ENCODE measurements at places on chromosomes 4 and X.

GRCh38 chr4:30656828-30657227 lies 63.3 kb upstream of the PCDH7 start:
- no peak for DNase-seq

DNA sequence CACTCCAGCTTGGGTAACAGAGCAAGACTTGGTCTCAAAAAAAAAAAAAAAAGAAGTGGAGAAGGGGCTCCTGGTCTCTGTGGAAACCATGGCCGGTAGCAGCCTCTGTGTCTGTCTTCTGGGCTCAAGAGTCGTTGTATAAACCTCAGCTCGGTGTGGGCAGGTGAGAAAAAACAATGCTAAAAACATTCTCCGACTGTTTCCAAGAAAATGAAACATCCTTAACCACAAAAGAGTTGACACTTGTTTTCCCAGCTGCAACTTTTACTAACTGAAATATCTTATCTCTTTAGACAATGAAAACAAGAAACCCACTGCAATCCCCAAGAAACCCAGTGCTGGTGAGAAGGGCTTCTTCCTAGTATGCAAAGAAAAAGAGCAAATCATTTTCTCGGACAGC lies 26.2 kb downstream of the CD99 start:
- DNase-seq, result no peak

GRCh38 chrX:21354725-21355124 lies 19.5 kb upstream of the CNKSR2 start:
- DNase-seq, result no peak

GRCh38 chr4:105265689-105266088 lies 119.0 kb downstream of the TET2 start:
- no peak for DNase-seq

- no peak for DNase-seq
Measured at GRCh38 chr4:7984286-7984925, 44.7 kb upstream of the AFAP1 start.

DNA sequence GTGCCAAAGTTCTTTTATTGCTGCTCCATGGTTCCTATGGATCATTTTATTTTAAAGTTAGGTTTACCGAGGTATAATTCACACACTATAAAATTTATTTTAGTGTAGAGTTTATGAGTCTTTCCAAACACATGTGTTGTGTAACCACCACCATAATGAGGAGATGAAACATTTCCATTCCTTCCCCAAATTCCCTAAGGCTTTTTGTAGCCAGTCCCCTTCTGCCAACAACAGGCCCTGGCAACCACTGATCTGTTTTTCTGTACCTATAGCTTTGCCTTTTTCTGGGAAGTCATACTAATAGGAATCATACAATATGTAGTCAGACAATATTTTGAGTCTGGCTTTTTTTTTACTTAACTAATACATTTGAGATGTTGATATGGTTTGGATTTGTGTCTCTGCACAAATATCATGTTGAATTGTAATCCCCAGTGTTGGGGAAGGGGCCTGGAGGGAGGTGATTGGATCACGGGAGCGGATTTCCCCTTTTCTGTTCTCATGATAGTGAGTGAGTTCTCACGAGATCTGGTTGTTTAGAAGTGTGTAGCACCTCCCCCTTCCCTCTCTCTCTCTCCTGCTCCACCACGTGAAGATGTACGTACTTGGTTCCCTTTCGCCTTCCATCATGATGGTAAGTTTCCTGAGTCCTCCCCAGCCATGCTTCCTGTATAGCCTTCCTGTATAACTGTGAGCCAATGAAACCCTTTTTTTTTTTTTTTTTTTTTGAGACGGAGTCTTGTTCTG lies 59.6 kb upstream of the DHX15 start:
- DNase-seq, result no peak

DNA sequence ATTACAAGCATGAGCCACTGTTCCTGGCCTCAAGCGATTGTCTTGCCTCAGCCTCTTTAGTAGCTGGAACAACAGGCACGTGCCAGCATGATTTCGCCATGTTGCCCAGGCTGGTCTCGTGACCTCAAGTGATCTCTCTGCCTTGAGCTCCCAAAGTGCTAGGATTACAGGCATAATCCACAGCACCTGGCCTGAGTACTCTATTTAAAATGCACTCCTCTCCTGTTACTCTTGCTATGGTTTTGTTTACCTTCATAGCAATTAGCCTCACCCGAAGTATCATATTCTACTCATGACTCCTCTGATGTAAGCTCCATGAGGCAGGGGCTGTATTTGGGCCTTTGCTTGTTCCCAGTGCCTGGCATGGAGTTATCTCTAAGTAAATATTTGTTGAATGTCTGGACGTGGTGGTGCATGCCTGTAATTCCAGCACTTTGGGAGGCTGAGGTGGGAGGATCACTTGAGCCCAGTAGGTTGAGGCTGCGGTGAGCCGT lies 92.5 kb upstream of the SLC34A2 start:
- DNase-seq, result no peak

DNA sequence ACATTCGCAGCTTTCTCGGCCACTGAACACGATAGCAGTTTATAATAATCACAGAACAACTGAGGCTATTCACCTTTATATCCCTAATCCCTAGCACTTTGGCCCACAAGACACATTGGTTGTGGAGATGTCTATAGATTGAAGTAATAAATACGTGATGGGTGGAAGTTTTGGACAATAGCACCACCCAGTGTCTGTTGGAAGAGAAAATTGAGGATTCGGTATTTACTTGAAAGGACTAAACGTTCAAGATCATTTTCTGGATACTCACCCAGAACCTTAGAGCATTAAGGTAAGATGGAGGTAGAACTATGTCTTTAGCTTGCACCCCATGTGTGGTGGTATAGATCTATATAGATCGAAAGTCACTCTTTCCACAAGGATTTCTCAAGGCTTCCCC lies 787 bp upstream of the TMSB15A start:
- DNase-seq, result no peak

DNA sequence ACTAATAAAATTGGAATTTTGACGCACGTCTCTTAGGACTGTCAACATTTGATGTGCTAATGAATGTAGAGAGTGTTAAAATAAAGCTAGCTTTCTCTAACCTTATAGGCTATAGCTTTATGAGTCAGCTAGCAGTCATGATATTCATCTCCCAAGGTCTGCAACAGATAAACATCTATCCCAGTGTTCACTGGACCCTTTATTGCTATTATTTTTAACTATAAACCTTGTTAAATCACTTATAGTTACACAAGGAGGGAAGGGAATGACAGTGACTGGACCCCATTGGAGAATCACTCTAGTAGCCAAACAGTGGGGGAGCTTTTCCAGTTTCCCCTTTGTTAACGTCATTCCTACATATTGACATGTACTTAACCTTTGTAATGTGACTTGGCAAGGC lies 67.9 kb upstream of the SHISA3 start:
- DNase-seq, result no peak

- no peak for DNase-seq
Measured at GRCh38 chr4:171979461-171979860, 166.3 kb downstream of the GALNTL6 start.

DNA sequence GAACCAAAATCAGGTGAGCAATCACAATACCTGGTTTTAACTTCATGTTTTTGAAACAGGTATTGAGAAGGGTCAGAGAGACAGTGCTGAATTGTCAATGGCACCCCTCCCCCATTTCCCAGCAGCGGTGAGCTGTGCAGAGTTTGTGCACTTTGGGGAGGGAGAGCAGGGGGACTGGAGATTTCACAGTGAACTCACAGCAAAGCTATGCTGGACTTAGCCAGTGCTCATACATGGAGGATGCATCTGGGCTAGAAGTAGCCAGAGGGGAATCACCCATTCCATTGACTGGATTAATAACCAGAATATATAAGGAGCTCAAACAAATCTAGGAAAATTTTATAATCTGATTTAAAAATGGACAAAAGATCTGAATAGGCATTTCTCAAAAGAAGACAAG lies 612.6 kb downstream of the STPG2 start:
- no peak for DNase-seq

GRCh38 chr4:42306221-42307109 lies 90.8 kb upstream of the SHISA3 start:
- DNase-seq, result no peak

DNA sequence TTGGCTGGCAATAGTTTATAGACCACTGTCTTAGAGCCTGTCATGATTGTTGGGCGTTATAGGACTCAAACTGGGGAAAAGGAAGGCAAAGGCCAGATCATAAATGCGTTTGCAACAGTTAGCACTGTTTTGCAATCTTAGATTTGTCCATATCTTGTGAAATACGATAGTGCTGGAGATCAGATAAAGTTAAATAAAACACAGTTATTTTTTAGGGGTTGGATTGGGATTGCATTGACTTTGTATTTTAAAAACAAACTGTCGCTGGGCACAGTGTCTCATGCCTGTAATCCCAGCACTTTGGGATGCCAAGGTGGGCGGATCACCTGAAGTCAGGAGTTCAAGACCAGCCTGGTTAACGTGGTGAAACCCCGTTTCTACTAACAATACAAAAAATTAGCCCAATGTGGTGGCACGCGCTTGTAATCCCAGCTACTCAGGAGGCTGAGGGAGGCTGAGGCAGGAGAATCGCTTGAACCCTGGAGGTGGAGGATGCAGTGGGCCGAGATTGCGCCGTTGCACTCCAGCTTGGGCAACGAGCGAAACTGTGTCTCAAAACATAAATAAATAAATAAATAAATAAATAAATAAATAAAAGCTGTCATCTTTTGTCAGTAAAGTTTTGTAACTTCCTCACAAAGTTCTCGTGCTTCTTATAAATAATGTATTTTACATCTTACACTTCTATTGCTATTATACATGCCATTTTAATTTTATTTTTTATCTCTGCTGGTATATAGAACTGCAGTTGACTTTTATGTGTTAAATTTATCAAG lies 117.2 kb downstream of the KDM6A start:
- DNase-seq, result no peak

GRCh38 chr4:144090744-144091143 lies 49.8 kb downstream of the GYPA start:
- no peak for DNase-seq

GRCh38 chr4:62191451-62192240 lies 991.5 kb downstream of the ADGRL3 start:
- DNase-seq, result no peak

- DNase-seq, result no peak
Measured at GRCh38 chr4:139857021-139857420, 191.4 kb downstream of the MGST2 start.

GRCh38 chr4:113157086-113157857 lies 107.8 kb downstream of the ANK2 start:
- no peak for DNase-seq

- no peak for DNase-seq
Measured at GRCh38 chrX:112738347-112739033, 58.8 kb upstream of the LHFPL1 start.

DNA sequence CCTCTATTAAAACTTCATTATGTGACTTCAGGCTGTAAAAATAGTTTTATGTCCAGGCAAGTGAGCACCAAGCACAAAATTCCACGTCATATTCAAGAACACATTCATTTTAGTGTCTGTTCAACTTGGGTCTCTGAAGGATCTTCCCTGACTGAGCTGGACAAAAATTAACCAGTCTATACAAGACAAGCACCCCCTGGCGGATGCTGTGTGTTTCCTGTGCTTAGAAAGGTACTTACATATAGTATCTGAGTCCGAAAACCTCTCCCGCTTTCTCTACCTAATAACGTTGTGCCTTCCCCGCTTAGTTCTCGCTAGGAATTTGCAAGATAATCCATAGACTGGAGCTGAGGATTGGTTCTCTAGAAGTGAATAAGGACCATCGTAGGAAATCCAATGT lies 2214.5 kb upstream of the TENM3 start:
- no peak for DNase-seq

- DNase-seq, result no peak
Measured at GRCh38 chr4:159577241-159577640, 474.4 kb downstream of the RAPGEF2 start.

DNA sequence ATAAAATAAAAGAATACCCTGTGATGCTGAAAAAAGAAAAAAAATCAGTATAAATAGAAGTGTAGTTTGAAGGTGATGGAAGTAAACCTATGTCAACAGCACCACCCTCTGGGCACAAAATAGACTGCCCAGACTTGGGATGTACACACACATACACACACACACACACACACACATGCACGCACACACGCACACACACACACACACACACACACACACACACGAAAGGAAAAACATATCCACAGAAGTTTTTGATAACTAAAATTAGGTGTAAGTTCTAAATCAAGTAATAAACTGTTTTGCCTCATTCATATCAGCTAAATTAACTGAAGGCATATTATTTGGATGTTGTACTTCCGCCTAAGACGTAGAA lies 40.5 kb downstream of the ANXA5 start:
- peak; percentile 17 for DNase-seq

- DNase-seq, result no peak
Measured at GRCh38 chr4:1568855-1569460, 115.2 kb downstream of the FAM53A start.

GRCh38 chr4:36243355-36244256 lies 708 bp downstream of the ARAP2 start:
- no peak for DNase-seq

DNA sequence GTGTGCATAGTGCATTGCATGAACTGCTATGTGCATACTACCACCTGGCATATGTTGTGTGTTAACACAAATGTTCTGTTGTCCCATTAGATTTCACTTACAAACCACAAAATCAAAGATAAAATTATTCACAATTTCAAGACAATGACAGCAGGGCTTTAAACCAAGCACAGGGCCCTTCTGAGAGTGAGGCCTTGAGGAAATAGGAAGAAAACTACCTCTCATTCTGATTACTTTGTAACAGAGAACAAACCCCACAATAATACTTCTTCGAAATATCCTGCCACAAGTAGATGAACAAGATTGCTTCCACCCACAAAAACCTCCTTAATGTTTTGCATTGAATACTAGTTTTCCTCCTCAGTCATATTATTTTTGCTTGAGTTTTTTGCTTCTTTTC lies 85.5 kb upstream of the SPANXB1 start:
- no peak for DNase-seq

GRCh38 chr4:6887591-6888371 lies 21.8 kb upstream of the TBC1D14 start:
- DNase-seq, result no peak

- no peak for DNase-seq
Measured at GRCh38 chr4:151912632-151913031, 151.8 kb upstream of the GATB start.

GRCh38 chr4:2180410-2180809 lies 61.5 kb downstream of the HAUS3 start:
- no peak for DNase-seq

DNA sequence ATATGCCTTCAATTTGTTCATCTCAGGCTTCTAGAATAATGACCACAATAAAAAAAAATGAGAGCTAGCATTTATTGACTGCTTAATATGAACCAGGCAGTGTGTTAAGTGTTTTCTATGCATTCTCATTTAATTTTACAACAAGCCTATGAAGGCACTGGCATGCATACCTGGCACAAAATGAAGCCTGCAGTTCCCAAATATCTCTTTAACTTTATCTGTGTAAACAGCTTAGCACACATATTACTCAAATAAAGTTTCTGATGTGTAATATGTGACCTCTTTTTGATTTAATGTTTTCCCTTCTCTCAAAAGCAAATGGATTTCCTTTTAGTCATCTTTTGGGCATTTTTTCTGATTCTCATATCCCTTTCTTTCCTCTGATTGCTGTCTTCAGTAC lies 671.8 kb downstream of the PCDH7 start:
- no peak for DNase-seq

GRCh38 chr4:150325872-150326271 lies 247.6 kb downstream of the DCLK2 start:
- DNase-seq, result no peak

- peak; percentile 24 for DNase-seq
Measured at GRCh38 chr4:159946983-159947615, 844.2 kb downstream of the RAPGEF2 start.
